ENCODE measurements at places on chromosomes 7 and 10. TPM values are rescaled to one million over a fixed set of nuclear protein-coding genes. Genes with fewer than 3 reads are reported as not detected.

GRCh38 chr10:44506386-44506785 is 121.5 kb upstream of the CXCL12 start:
- no peak for DNase-seq

The AGAP9 gene
- 0.64 TPM for total RNA-seq

DNA sequence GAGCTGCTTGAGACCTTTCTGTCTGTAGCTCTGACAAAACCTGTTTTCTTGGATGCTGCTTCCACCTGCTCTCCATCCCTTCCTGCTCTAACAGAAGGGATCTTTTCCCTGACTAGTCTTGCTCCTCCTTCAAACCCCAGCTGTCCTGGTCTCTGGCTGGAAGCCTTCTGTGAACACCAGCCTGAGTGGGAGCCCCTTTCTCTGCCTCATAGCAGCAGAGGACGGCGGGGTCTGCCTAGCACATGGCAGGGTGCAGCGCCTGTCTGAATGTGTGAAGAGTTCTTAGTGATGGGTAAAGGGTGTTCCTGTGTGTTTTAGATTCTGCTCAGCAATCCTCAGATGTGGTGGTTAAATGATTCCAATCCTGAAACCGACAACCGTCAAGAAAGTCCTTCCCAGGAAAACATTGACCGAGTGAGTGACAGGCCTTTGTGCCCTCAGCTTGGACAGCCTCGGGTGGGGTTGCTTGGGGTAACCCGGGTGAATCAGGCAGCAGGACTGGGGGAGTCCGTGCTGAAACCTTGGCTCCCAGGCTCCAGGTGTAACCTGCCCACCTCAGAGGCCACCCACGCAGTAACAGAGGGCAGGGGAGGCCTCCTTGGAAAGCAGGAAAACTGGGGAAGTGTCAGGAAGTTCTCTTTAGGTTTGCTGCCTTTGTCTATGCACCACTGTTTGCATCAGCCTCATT is 34.1 kb downstream of the NUB1 start:
- DNase-seq: no peak

The SAMD9L gene
- 8.6 TPM for total RNA-seq

GRCh38 chr7:21967598-21968003 is 21.9 kb upstream of the CDCA7L start:
- no peak for DNase-seq
